ENCODE measurements at places on chromosomes 7 and 10.

DNA sequence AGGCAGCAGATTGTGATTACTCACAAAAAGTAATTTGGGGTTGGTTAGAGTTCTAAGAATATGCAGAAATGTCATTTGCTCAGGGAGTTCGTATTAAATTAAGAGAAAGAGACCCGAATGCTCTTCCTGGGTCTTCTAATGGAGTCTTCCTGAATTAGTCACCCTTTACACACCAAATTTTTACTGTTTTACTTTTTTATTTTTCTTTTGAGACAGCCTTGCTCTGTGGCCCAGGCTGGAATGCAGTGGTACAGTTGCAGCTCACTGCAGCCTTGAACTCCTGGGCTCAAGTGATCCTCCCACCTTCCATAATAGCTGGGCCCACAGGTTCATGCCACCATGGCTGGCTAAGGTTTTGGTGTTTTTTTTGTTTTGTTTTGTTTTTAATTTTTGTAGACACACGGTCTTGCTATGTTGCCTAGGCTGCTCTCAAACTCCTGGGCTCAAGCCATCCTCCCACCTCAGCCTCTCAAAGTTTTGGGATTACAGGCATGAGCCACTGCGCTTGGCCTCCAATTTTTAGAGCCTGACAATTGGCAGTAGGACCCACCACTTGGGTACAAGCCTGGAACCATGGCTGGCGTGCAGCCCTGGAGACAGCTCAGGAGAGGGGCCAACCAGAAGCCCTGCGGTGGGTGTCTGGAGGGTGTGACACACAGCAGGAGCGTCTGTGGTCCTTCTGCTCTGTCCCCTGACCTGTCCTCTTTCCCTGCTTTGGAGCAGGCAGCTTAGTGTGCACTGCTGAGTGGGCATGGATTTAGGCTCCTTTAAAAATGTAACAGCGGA is 16.4 kb upstream of the BHLHA15 start:
- DNase-seq = no peak

- DNase-seq = no peak
Measured at GRCh38 chr7:95925236-95925635, 152.9 kb downstream of the DYNC1I1 start.

DNA sequence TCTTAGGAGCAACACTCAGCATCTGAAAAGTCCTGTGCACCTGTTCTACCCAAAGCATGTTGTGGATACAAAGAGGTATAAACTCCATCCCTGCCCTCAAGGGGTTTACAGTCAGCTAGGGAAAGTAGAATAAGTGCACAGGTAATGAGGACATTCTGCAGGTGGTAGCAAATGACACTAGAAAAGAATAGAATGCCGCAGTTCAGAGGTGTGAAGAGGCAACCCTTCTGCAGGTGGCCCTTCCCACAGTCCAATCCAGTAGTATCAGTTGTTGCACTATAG is 36.7 kb downstream of the WBP1L start:
- no peak for DNase-seq

- DNase-seq = no peak
Measured at GRCh38 chr10:43125274-43125845, 12.9 kb upstream of the CSGALNACT2 start.

DNA sequence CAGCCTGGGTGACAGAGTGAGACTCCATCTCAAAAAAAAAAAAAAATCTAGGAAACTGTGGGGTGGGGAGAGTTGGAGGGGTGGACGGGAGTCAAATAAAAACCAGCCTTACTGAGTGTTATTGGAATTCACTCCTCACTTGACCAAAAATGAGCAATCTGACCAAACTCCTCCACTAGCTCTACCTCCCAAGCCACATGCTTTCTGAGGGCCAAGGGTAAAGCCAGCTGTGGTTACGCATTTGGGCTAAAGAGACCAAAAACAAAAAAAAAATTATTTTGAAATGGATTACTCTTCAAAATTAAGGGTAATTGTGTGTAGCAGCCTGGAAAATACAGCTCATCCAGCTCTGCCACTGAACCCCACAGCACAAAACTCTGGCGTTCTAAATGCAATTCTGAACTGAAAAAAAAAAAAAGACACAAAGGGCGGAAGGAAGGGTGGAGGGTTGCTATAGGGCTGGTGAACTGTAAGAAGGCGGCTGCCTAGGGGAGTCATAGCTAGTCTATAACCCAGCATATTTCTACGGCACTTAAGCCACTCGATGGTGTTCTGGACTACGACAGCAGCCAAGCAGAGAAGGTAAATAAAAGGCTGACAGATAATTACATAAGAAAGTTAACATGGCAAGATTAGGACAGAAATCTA is 7.8 kb downstream of the ELMO1 start:
- DNase-seq = no peak
